Cardiac muscle cell (in vitro differentiated cells and primary cell): ENCODE measurements at places on chromosomes 3 and 15.

- DNase-seq: no peak
Observed at GRCh38 chr3:125332504-125332903, 42.6 kb downstream of the ZNF148 start.

GRCh38 chr15:87739866-87740265 is 516.7 kb downstream of the NTRK3 start:
- DNase-seq: peak; percentile 20

DNA sequence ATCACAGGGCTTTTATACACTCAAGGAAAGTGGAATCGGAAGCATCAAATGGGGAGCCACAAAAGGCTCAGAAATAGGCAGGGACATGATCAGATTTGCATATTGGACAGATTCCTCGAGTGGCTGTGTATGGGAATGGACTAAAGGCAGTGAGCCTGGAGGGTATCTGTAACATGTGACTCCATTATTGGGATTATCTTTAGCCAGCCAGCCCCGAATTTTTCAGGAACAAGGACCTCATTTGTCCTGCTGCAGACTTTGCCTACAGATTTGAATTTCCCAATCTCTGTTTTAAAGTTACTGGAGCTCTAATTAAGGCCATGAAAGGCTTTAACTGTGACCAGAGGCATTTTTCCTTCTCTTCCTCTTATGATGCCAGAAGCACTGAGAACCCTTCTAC is 26.9 kb upstream of the EPHB1 start:
- no peak for DNase-seq

- DNase-seq: no peak
Observed at GRCh38 chr3:172310428-172310760, 137.9 kb downstream of the GHSR start.

DNA sequence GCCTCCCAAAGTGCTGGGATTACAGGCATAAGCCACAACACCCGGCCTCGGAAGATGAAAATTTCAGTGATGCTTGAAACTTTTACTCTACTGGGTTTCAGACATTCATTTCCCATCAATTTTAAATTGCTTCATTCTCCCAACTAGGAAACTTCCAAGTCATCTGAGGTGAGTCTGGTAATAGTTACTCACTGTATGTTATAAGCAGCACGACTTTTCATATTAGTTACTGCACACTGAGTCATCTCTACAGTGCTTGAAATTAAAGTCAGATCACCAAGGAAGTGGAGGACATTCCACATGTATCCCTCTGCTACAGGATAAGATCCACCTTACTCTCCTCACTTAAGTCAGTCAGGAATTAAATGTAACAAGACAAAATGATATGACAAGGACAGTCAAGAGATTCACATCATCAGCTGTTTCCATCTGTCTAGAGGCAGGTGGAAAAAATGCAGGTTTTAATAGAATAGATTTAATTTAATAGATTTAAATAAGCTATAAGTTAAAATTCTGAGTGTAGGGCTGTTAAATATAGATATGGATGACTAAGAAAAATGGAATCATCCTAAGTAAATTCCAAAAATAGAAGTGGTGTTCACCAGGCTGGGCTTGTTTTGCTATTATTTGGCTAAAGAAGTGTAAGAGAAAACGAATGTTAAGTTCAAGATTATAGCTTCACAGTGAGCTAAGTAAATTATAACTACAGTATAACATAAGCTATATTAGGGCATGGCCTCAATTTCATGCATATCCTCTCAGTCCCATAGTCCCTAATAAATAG is 104.4 kb downstream of the TMCO5A start:
- DNase-seq: peak; percentile 57

- no peak for DNase-seq
Observed at GRCh38 chr3:57038466-57039164, 21.8 kb upstream of the SPATA12 start.

GRCh38 chr15:35379972-35380371 is 166.0 kb downstream of the DPH6 start:
- no peak for DNase-seq

DNA sequence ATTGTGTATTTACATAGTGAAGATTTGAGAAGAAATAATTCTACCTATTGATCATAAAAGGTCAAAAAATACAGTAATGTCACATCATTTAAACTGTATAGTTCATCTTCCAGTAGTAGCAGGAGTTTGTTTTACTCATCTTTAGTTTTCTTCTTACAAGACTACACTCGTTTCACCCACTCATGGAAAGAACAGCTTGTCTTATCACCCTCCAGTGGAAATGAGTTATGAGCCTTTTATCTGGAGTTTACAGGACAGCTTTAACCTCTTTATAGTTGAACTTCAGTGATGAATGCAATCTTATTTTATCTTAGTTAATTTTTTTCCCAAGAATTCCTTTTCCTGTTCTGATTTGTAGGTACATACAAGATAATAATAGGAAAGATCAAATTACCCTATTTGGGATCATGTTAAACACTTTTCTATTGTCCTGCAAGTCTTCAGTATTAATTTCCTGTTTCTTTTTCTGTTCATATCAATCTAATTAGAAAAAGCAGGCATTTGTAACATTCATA is 36.8 kb downstream of the RBMS3 start:
- DNase-seq: no peak

DNA sequence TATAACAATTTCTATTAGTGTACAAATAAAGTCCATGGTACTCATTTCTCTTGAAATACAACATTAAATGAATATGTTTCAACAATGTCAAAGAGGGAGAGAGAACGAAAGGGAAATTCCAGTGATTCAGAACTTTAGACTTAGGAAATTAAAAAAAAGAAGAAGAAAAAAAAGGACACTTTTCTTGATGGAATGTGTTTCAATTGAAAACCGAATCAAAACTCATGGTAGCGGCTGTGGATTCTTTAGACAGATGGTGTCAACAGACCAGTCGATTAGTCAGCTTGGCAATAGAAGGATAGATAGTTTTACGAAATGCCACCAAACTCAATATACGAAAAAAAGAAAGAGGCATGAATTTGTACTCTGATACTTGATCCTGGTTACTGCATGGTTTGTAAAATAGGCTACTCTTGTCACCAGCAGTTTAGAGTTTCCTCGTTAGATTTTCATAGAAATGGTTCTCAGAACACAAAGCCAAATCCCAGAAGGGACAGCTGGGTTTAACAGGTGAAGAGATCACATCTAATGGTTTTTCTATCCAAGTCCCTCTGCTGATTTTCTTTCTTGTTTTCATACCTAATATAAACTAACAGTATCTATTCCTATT is 793.5 kb downstream of the ROBO1 start:
- no peak for DNase-seq

DNA sequence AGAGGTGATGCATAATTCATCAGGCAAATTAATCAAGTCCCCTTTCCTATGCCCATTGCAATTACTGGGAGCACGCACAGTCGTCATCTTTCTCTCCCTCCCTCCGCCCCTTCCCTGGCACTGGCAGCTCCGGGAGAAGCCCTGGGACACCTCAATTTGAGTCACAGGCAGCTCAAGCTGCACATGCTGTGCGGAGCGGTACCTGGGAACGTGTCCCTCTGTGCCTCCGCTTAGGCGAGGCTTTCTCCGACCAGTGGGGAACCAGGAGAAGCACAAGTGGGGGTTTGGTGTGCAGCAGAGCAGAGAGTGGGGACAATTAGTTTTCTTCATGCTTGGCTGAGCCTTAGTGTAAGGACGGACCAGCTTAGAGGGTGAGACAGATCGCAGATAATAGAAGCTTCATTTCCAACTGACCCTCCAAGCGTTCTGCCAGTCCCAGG is 88.3 kb downstream of the SOX14 start:
- no peak for DNase-seq

- DNase-seq: no peak
Observed at GRCh38 chr15:91374336-91374735, 274.3 kb downstream of the SV2B start.

DNA sequence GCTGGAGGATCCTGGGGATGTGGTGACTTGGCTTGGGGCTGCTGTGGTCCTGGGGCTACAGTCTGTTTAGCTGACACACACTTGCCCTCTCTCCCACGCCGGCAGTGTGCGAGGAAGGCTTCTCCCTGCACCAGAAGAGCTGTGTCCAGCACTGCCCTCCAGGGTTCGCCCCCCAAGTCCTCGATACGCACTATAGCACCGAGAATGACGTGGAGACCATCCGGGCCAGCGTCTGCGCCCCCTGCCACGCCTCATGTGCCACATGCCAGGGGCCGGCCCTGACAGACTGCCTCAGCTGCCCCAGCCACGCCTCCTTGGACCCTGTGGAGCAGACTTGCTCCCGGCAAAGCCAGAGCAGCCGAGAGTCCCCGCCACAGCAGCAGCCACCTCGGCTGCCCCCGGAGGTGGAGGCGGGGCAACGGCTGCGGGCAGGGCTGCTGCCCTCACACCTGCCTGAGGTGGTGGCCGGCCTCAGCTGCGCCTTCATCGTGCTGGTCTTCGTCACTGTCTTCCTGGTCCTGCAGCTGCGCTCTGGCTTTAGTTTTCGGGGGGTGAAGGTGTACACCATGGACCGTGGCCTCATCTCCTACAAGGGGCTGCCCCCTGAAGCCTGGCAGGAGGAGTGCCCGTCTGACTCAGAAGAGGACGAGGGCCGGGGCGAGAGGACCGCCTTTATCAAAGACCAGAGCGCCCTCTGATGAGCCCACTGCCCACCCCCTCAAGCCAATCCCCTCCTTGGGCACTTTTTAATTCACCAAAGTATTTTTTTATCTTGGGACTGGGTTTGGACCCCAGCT is 2.9 kb upstream of the FES start:
- DNase-seq: no peak

- no peak for DNase-seq
Observed at GRCh38 chr15:73357999-73358665, 10.6 kb downstream of the HCN4 start.

GRCh38 chr15:100111125-100112060 is 230.4 kb downstream of the ADAMTS17 start:
- DNase-seq: peak; percentile 91

- DNase-seq: no peak
Observed at GRCh38 chr15:20356444-20356910, 185.1 kb downstream of the GOLGA6L6 start.

- DNase-seq: no peak
Observed at GRCh38 chr15:100167884-100168375, 173.8 kb downstream of the ADAMTS17 start.

- DNase-seq: no peak
Observed at GRCh38 chr3:33041909-33042308, 55.0 kb downstream of the GLB1 start.

GRCh38 chr15:74793135-74794028 is 11.5 kb downstream of the CSK start:
- DNase-seq: peak; percentile 30

- DNase-seq: peak; percentile 69
Observed at GRCh38 chr3:170358042-170359010, 811 bp downstream of the SKIL start.

DNA sequence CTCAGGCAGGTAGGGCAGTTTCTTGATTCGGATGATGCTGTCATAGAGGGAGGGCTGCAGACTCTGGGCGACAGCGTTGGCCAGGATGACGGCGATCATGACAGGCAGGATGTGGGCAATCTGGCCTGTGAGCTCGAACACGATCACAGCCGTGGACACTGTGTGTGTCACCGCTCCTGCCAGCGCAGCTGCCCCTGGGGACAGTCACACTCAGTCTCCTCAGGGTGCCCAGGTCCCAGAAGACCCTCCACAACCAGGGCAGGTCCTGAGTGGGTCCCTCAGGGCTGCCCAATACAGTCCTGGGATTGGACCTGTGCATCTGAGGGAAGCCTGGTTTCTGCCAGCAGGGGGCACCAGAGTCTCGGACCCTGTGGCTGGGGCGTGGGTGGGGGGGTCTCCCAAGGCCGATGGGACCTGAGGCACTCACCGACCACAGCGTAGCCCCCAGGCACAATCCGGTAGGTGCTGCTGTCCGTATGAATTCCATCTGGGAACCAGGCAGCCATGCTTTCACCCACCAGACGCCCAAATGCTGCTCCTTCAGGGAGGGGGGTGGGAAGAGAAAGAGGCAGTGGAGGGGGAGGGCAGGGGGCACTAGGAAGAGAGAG is 7.2 kb downstream of the CLCN2 start:
- DNase-seq: peak; percentile 50

DNA sequence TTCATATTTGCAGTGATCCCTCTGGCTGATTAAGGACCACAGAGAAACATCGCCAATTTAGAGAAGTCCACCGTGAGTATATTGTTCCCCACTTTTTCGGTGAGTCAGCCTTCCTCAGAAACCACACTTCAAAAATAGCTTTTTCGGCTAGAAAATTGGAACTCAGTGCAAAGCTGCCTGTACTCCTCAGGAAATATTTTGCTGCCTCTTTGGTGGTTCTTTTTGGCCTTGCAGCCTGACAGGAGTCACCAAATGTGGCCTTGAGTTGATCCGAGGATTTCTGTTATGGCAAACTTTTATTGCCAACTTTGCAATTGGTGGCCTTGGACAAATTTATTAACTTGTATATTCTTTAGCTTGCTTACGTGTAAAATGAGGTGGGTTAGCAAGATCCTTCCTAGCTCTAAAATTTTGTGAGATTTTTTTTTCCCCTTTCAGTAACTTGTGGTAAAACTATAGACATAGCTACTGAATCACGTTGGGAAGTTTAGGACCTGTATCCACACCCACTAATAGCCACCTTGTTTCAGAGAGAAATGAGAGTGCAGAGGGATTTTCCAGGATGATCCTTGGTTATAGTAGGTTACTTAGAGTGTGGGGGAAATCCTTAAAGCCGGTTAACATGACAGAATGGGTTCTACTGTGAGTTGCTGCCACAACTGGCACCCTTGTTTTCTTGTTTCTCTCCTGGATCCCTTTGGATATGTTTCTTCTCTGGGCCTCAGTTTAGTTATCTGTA is 9.9 kb downstream of the ARL6IP5 start:
- peak; percentile 41 for DNase-seq

GRCh38 chr3:171940151-171940649 is 97.1 kb downstream of the TMEM212 start:
- no peak for DNase-seq

- no peak for DNase-seq
Observed at GRCh38 chr3:113507501-113508067, 7.4 kb downstream of the SPICE1 start.

GRCh38 chr15:100241572-100242482 is 99.9 kb downstream of the ADAMTS17 start:
- peak; percentile 80 for DNase-seq

- no peak for DNase-seq
Observed at GRCh38 chr15:99732751-99733267, 428 bp downstream of the LYSMD4 start.

GRCh38 chr3:53026382-53027162 is 19.3 kb downstream of the SFMBT1 start:
- DNase-seq: no peak

- no peak for DNase-seq
Observed at GRCh38 chr3:79968418-79968817, 200.6 kb upstream of the ROBO1 start.

GRCh38 chr3:69888040-69888942 is 111.2 kb upstream of the SAMMSON start:
- no peak for DNase-seq

- peak; percentile 93 for DNase-seq
Observed at GRCh38 chr3:148962513-148962912, 28.8 kb upstream of the GYG1 start.

DNA sequence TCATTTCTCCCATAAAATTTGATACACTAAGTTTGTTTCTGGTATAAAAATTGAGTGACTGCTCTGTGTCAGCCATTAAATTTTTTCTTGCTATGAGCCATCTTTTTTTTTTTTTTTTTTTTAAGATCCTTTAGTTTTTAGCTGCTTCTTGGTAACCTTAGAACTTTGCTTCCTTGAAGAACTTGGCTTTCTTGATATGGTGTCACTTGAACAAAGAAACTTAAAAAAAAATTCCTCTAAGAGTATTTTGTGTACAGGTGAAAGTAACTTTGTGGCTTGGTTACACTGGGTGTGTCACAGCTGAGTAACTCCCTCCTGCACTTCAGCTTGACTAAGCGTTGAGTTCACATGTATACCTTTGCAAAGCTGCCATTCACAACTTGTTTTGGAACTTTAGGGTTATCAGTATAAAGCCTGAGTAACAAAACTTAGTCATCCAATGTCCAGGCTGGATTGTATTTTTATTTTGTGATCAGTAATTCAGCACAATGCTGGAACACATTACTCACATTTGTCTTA is 6.5 kb downstream of the CHD2 start:
- no peak for DNase-seq
